ENCODE measurements at places on chromosomes 5 and 9.

GRCh38 chr5:34041247-34041972, 1.6 kb downstream of the C1QTNF3 start:
- DNase-seq, result no peak

DNA sequence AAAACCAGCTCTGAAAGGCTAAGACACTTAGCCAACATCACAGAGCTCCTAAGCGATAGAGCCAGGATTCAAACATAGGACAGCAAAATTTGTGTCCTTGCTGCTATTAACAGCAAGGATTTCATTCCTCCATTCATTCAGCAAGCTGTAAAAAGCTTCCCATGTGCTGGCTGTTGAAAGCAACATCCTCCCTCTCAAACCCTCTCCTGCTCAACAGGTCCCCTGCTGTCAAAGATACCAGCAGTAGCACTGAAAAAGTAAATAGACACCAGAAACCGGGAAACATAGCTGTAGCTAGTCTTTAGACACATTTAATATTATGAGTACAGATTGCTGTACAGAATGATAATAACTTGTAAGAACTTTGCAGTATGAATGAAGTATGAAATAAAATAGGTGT, 52.6 kb upstream of the ADAMTSL1 start:
- DNase-seq, result no peak

DNA sequence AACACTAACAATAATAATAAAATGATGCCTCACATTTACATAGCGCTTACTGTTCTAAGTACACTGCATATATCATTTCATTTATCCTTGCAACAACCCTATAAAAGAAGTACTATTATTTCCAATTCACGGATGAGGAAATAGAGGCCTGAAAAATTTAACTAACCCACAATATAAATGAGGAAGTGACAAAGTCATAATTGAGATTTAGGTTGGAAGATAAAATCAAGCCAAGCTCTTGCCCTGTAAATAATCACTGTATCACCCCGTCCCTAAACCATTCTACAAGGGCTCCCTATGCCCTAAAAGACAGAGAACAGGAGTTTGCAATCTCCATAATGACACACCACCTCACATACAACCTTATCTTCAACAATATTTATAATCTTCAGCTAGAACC, 49.6 kb downstream of the STRBP start:
- no peak for DNase-seq

DNA sequence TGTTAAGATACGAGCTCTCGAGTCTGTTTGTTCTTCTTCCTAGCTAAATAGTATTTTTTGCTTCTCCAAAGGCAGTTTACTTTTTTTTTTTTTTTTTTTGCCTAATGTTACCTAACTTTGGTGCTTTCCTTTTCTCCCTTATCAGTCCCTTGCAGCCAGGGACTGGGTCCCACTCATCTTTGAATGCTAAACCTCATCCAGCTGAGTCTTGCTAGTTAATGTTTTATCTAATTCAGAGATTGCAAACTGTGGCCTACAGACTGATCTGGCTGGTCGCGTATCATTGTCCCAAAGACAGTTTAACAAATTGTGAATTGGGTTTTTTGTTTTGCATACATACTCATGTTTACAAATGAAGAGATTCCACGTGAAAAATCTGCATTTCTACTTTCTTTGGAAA, 95.7 kb upstream of the EFNA5 start:
- no peak for DNase-seq

DNA sequence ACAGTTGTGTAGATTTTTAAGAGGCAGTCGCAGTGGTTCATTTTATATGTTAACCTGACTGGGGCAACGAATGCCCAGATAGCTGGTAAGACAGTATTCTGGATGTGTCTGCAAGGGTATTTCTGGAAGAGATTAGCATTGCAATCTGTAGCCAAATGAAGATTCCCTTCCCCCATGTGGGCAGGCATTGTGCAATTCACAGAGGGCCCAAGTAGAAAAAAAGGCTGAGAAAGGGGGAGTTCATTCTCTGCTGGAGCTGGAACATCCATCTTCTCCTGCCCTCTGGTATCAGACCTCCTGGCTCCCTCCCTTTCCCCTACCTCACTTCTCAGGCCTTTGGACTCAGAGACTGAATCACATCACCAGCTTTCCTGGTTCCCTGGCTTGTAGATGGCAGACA, 70.6 kb downstream of the TENT4A start:
- DNase-seq, result no peak

DNA sequence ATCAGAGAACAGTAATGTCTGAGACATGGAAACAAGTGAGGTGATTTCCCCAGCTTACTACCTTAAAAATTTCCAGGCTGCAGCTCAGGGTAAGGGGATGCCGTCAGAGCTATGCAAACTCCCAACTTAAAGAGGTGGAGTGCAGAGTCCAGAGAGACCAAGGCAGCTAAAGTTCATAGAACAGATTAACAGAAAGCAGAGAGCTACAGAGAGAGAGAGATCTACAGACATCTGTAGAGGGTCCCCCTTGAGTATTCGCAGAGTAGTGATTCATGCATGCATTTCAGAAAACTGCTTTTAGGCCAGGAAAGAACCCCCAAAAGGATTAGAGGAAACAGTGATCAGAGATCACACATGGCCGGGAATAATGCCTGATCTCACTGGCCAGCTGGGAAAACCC, 306.2 kb upstream of the PUM3 start:
- DNase-seq, result no peak

- DNase-seq, result peak; percentile 34
Observed at GRCh38 chr5:10595672-10596309, 31.9 kb downstream of the ANKRD33B start.

DNA sequence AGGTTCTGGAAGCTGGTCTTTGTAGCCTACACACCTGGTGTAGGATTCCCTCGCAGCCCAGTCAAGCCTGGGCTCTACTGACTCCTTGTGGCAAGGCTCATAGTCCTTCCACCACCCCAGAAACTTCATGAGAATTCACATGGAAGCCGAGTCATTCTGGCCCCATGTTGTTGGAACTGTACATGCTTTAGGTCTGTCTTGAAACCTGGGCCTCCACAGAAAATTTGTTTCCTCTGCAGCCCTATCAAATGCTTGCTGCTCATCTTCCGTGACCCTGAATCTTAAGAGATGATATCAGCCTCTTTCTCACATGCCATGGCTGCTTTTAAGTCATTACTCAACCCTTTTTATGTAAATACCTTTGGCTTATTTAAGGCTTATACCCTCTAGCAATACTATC, 113.4 kb upstream of the GRHPR start:
- no peak for DNase-seq

- no peak for DNase-seq
Observed at GRCh38 chr5:33072726-33073125, 361.6 kb downstream of the NPR3 start.

- DNase-seq, result no peak
Observed at GRCh38 chr5:7825630-7826029, 25.3 kb downstream of the CFAP90 start.
